ENCODE measurements at places on chromosomes 2 and 18.

GRCh38 chr2:180747728-180748127, 232.7 kb upstream of the UBE2E3 start:
- DNase-seq, result no peak

- DNase-seq, result no peak
Observed at GRCh38 chr2:119190321-119191111, 32.0 kb upstream of the C1QL2 start.

GRCh38 chr2:158989165-158989564, 20.7 kb downstream of the TANC1 start:
- DNase-seq, result no peak

GRCh38 chr2:133988316-133988891, 265.5 kb upstream of the MGAT5 start:
- DNase-seq, result no peak

DNA sequence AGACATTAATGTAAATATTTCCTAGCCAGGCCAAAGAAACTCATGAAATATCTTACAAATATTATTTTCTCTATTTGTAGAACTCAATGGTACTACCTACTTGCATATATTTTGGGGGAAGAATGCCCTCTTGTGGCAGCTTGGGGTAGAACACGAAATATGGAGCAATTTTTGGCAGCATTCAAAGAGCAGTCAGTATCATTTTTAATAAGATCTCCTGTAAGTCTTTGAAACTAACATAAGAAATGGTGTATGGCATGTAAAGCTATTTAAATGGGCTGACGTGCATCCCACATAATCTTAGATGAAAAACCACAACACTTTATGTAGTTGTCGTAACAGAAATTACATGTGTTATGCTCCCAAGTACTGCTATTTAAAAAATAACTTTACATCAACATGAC, 62.3 kb upstream of the CCDC195 start:
- DNase-seq, result peak; percentile 74

DNA sequence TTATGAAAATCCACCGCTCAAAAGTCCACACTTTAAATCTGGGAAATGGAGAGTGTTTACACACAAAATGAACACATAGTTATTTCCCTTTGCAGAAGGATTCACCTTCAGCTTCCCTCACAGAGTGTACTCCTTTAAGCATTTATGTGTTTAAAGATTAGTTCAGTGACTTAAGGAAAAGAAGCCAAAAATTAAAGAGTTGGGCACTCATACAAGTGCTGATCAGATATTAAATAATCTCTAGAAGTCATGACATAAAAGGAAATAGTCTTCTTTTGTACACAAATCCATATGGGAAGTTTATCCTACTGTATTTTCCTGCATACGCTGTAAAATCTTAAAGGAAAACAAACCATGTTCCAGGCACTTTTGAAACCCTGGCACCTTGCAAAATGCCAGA, 174.2 kb downstream of the LNPK start:
- no peak for DNase-seq

GRCh38 chr2:156817430-156817829, 381.3 kb downstream of the GPD2 start:
- DNase-seq, result no peak

- no peak for DNase-seq
Observed at GRCh38 chr18:27130065-27130630, 55.0 kb downstream of the CHST9 start.

All from CD4-positive, alpha-beta T cell (primary cell).